CD4-positive, alpha-beta T cell treated with Interleukin-17A for 1 hour (primary cell): ENCODE measurements at places on chromosomes 16 and 17.

DNA sequence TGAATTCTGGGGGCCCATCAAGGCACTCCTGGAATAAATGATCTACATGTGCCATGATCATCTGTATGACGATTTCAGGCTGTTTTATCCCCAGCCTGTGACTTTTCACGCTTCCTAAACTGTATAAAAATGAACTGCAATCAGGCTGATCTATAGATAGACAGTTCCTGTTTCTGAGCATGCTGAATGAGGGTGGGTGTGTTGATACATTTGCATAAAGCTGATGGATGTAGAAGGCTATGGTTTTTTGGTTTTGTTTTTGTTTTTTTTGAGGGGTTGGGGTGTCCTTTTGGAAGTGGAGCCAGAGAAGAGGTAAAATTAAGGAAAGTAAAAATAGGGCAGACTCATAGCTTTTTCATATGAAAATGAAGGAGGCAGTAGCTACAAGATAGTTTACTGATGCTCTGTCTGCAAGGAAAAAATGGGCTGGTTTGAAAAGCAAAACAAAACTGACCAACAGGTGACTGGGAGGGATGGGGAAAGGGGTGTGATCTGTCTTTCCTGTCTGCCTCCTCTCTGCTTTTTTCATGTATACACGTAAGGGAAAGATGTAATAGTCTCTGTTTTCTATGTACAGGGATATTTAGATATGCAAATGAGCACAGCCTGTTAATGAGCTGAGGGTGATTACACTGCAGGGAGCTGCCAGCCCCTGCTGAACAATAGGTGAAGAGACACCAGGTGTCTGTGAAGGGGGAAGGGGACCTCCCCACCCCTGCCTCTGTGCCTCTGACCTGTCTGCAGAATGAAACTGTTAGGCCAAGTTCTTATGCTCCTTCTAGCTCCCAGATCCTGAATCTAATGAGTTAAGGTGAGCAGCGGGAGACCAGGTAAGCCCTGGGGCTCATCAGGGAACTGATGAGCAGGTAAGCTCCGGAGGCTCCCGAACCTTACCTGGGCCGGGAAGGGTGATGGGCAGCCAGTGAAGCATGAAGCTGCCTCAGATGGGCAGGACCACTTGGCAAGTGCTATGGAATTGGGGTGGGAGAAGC is 46.6 kb upstream of the LYRM9 start:
- DNase-seq, result no peak

- DNase-seq, result peak; percentile 86
These were observed 6.7 kb downstream of the CCDC57 start for GRCh38 chr17:82205720-82206508.

- DNase-seq, result no peak
These were observed 25.8 kb downstream of the ABR start for GRCh38 chr17:1153795-1154546.

GRCh38 chr16:51402785-51403184 is 251.7 kb upstream of the SALL1 start:
- no peak for DNase-seq

- no peak for DNase-seq
These were observed 43.8 kb downstream of the NDEL1 start for GRCh38 chr17:8479431-8479947.
